H9 (cell line): ENCODE measurements at places on chromosomes 2 and 18. TPM values are rescaled to one million over a fixed set of nuclear protein-coding genes. Genes with fewer than 3 reads are reported as not detected.

Gene PCGF1
- 23.8 and 28.1 TPM in 2 replicates for total RNA-seq

Gene ZNF397
- total RNA-seq, result 35.3 TPM in 2 replicates

Gene SIX2
- 0.15 TPM in 1 of 2 replicates, not detected in the other for total RNA-seq

Gene CRYGC
- not detected in 2 replicates for total RNA-seq

Gene TMEFF2
- 0.39 and 1.1 TPM in 2 replicates for total RNA-seq

Gene LIPG
- total RNA-seq, result 4.4 and 6.1 TPM in 2 replicates

Gene ZNF407
- total RNA-seq, result 8.2 and 8.7 TPM in 2 replicates

Gene L3MBTL4
- 1.9 and 2.0 TPM in 2 replicates for total RNA-seq

Gene LYG1
- total RNA-seq, result 0.31 and 0.37 TPM in 2 replicates

DNA sequence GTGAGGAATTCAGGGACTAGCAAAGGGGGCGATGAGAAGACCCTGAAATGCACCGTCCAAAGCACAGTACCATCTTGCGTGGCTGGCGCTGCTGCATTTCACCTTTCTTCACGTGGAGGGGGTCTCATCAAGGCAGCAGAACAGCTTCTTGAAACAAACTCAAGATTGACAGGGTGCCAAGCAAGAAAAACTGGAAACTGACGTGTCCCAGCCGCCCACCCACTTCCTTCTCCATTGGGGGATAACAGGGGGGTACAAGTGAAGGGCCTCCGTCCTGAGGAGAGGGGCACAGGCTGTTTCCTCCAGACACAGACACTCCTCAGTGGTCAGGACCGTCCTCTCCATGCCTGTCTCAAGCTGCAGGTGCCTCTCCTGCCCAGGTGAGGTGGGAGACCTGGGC is 32.5 kb downstream of the HDAC4 start:
- no peaks in the 10 kb centered on the region for H3K27me3 ChIP-seq
- no peak overlapping the region for H3K27ac ChIP-seq
- peaks cover 5% of the 10 kb centered on the region; the same call in 2 of the 3 replicates for H3K36me3 ChIP-seq
- no peaks in the 10 kb centered on the region for H3K4me1 ChIP-seq
- no peak for DNase-seq
- H3K4me3 ChIP-seq, result no peak overlapping the region

GRCh38 chr2:230225486-230225885 is at the start of gene SP140:
Gene SP140, plus strand, starts transcription at chr2:230225736. Its CDS starts 109 bp downstream, at chr2:230225845.
- H3K4me1 ChIP-seq, result peaks cover 3% of the 10 kb centered on the region; the same call in 1 of the 2 replicates
- H3K4me3 ChIP-seq, result no peak within 1 kb of the TSS
- no peaks in the 10 kb centered on the region for H3K27me3 ChIP-seq
- no peak for DNase-seq

- no peaks in the 10 kb centered on the region for H3K27me3 ChIP-seq
- peak; percentile 50 for DNase-seq
- H3K4me1 ChIP-seq, result no peaks in the 10 kb centered on the region; the same call in 1 of the 2 replicates
- no peaks in the 10 kb centered on the region for H3K36me3 ChIP-seq
- no peak overlapping the region for H3K27ac ChIP-seq
Observed at GRCh38 chr2:143259368-143259958, 130.2 kb downstream of the ARHGAP15 start.

DNA sequence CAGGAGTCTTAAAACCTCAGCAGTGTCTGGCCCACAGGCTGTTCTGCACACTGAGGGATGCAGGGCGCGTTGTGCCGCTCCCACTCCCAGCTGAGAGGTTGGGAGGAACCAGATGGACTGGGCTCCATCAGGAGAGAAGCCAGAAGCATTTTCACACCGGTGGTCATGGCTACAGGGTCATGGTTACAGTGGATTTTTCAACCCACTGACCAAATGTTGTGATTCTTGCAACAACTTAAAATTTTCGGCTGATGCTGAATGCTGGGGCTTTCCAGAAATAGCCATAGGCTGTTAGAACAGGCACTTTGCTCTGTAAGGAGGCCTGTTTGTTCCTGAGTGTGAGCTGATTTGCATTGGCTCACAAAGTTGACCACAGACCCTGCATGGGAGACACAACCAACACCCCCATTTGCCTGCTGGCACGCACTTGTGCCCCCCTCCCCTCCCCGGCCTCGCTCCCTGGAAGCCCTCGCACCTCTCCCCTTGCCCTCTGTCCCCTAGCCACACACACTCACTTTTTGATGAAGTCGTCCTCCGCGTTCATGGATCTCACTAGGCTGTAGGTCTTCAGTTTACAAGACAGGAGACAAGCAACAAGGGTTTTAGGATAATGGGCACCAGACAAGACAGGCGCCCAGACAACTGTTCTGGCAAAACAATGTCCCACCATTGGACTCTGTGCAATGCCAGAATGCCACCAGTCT is 3.4 kb downstream of the LPIN1 start:
- H3K27ac ChIP-seq, result no peak overlapping the region
- H3K4me1 ChIP-seq, result peaks cover 18% of the 10 kb centered on the region
- H3K4me3 ChIP-seq, result no peak overlapping the region
- no peaks in the 10 kb centered on the region; the same call in 1 of the 2 replicates for H3K36me3 ChIP-seq
- no peaks in the 10 kb centered on the region for H3K27me3 ChIP-seq

- no peak overlapping the region for H3K27ac ChIP-seq
- peaks cover 2% of the 10 kb centered on the region; the same call in 2 of the 3 replicates for H3K36me3 ChIP-seq
- peaks cover 7% of the 10 kb centered on the region; the same call in 1 of the 2 replicates for H3K4me1 ChIP-seq
- no peak overlapping the region for H3K4me3 ChIP-seq
- peak; percentile 19 for DNase-seq
Observed at GRCh38 chr2:10915236-10915635, 3.5 kb downstream of the KCNF1 start.

- H3K27me3 ChIP-seq, result no peaks in the 10 kb centered on the region
- no peak overlapping the region for H3K4me3 ChIP-seq
- no peak overlapping the region for H3K27ac ChIP-seq
- DNase-seq, result no peak
- no peaks in the 10 kb centered on the region for H3K4me1 ChIP-seq
Observed at GRCh38 chr2:239055756-239056493, 208.0 kb downstream of the TWIST2 start.

GRCh38 chr2:135916207-135916606 is 40.0 kb upstream of the MCM6 start:
- no peaks in the 10 kb centered on the region for H3K4me1 ChIP-seq
- no peaks in the 10 kb centered on the region for H3K27me3 ChIP-seq
- no peak overlapping the region for H3K27ac ChIP-seq
- H3K36me3 ChIP-seq, result peaks cover 12% of the 10 kb centered on the region

GRCh38 chr2:237341872-237342271 is 72.1 kb downstream of the COL6A3 start:
- H3K4me3 ChIP-seq, result no peak overlapping the region
- no peaks in the 10 kb centered on the region for H3K36me3 ChIP-seq
- no peak for DNase-seq
- H3K4me1 ChIP-seq, result no peaks in the 10 kb centered on the region

- DNase-seq, result no peak
- no peaks in the 10 kb centered on the region for H3K4me1 ChIP-seq
- no peak overlapping the region for H3K4me3 ChIP-seq
- no peaks in the 10 kb centered on the region for H3K27me3 ChIP-seq
Observed at GRCh38 chr2:212815453-212815852, 276.9 kb upstream of the ERBB4 start.

GRCh38 chr18:63085611-63086010 is 234.0 kb downstream of the BCL2 start:
- H3K4me1 ChIP-seq, result no peaks in the 10 kb centered on the region; the same call in 1 of the 2 replicates
- no peaks in the 10 kb centered on the region for H3K36me3 ChIP-seq
- DNase-seq, result no peak
- no peak overlapping the region for H3K4me3 ChIP-seq
- no peaks in the 10 kb centered on the region for H3K27me3 ChIP-seq

DNA sequence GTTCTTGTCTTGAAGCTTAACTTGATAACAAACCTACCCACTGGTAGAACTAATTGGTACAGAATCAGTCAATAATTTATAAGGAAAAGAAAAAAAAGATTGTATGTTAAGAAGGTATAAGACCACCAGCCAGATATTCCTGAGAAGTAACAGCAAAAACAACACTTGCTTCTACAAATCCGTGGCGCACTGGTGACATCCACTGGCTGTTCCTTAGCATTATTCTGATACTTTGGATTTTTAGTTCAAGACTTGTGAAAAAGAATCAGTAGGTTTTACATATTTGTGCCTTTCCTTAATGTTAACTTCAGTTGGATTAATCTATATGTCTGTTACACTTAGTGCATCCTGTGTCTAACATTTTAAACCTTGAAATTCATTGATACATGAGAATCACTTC is 141.8 kb downstream of the GRB14 start:
- no peaks in the 10 kb centered on the region for H3K27me3 ChIP-seq
- peak; percentile 30 for DNase-seq
- H3K4me3 ChIP-seq, result no peak overlapping the region
- H3K36me3 ChIP-seq, result no peaks in the 10 kb centered on the region
- H3K4me1 ChIP-seq, result no peaks in the 10 kb centered on the region

- H3K4me3 ChIP-seq, result no peak overlapping the region
- H3K27me3 ChIP-seq, result no peaks in the 10 kb centered on the region
- DNase-seq, result no peak
Observed at GRCh38 chr2:135931776-135932443, 53.5 kb downstream of the DARS1 start.
